Effector memory CD8-positive, alpha-beta T cell (primary cell): ENCODE measurements at places on chromosomes 11 and 22.

DNA sequence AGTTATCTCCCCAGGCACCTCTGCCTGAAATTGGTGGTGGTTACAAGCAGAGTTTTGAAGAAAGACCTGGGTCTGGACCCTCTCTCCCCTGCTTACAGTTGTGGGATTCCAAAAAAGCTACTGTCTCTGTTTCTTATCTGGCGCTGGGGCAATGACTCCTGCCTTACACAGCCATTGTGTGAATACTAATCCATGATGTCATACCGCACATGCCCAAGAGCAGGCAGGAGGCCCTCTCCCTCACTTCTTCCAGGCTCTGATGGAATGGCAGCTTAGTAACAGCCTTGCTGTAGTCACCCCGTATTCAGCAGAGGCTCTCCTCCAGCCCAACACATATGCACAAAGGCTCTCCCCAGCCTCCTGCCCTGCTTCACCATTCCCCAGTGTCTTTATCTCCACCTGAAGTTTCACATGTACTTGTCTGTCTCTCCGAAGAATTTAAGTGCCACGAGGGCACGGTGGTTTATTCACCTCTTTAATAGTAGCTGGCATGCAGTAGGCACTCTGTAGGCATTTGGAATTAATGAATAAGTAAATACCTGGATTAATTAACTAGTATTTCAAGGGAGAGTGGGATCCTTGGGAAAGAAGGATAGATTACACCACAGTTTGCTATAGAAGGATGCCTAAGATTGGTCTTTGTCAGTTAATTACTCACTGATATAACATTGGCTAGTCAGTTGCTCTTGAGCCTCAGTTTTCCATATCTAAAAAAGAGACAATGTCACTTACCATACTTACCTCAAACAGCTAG lies 165.6 kb downstream of the ETS1 start:
- no peaks in the 10 kb centered on the region for H3K27me3 ChIP-seq
- H3K4me3 ChIP-seq, result no peak overlapping the region
- DNase-seq, result no peak
- peaks cover 35% of the 10 kb centered on the region for H3K4me1 ChIP-seq
- H3K27ac ChIP-seq, result peak overlapping the region; percentile 89

- H3K27ac ChIP-seq, result no peak overlapping the region
- no peak overlapping the region for H3K4me3 ChIP-seq
- H3K36me3 ChIP-seq, result no peaks in the 10 kb centered on the region
- H3K27me3 ChIP-seq, result peaks cover 26% of the 10 kb centered on the region
These were observed 8.9 kb upstream of the RAB3IL1 start for GRCh38 chr11:61926235-61926634.

GRCh38 chr22:31272522-31273446 lies 19.5 kb downstream of the PIK3IP1 start:
- peak; percentile 44 for DNase-seq
- no peaks in the 10 kb centered on the region for H3K27me3 ChIP-seq
- H3K36me3 ChIP-seq, result peaks cover 35% of the 10 kb centered on the region
- no peak overlapping the region for H3K4me3 ChIP-seq
- no peaks in the 10 kb centered on the region for H3K4me1 ChIP-seq

GRCh38 chr11:5398936-5399335 lies 15.3 kb downstream of the OR51M1 start:
- H3K27me3 ChIP-seq, result no peaks in the 10 kb centered on the region
- H3K36me3 ChIP-seq, result no peaks in the 10 kb centered on the region
- no peak overlapping the region for H3K27ac ChIP-seq
- no peak for DNase-seq

- peaks cover 24% of the 10 kb centered on the region for H3K27me3 ChIP-seq
- no peaks in the 10 kb centered on the region for H3K4me1 ChIP-seq
- no peak overlapping the region for H3K4me3 ChIP-seq
These were observed 77.5 kb upstream of the SEPTIN5 start for GRCh38 chr22:19636696-19637407.

- H3K27ac ChIP-seq, result peak overlapping the region; percentile 81
- no peak overlapping the region for H3K4me3 ChIP-seq
- no peaks in the 10 kb centered on the region for H3K4me1 ChIP-seq
- peaks cover 34% of the 10 kb centered on the region for H3K36me3 ChIP-seq
- H3K27me3 ChIP-seq, result no peaks in the 10 kb centered on the region
- peak; percentile 12 for DNase-seq
These were observed 30.4 kb downstream of the PAAF1 start for GRCh38 chr11:73907191-73907590.

DNA sequence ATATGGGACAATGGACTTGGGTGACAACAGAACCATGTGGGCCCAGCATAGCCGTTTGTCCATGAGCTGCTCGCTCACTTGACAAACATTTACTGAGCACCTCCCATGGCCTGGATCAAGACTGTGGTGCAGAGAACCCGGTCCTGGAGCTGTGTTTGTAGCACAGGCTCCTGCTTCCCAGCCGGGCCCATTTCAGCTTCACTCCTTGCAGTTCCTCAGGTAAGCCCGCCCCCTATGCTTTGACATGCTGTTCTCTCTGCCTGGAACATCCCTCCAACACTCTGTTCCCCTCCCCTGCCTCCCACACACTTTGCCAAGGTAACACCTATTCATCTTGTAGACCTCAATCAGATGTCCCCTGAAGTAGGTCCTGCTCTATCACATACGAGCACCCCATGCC lies 19.3 kb upstream of the IGSF22 start:
- DNase-seq, result no peak
- H3K36me3 ChIP-seq, result no peaks in the 10 kb centered on the region
- no peaks in the 10 kb centered on the region for H3K4me1 ChIP-seq
